ENCODE measurements at places on chromosomes 12 and 14.

- DNase-seq, result no peak
Observed at GRCh38 chr14:74490486-74490885, 2.6 kb downstream of the NPC2 start.

- no peak for DNase-seq
Observed at GRCh38 chr14:69932391-69932790, 53.2 kb downstream of the SMOC1 start.

DNA sequence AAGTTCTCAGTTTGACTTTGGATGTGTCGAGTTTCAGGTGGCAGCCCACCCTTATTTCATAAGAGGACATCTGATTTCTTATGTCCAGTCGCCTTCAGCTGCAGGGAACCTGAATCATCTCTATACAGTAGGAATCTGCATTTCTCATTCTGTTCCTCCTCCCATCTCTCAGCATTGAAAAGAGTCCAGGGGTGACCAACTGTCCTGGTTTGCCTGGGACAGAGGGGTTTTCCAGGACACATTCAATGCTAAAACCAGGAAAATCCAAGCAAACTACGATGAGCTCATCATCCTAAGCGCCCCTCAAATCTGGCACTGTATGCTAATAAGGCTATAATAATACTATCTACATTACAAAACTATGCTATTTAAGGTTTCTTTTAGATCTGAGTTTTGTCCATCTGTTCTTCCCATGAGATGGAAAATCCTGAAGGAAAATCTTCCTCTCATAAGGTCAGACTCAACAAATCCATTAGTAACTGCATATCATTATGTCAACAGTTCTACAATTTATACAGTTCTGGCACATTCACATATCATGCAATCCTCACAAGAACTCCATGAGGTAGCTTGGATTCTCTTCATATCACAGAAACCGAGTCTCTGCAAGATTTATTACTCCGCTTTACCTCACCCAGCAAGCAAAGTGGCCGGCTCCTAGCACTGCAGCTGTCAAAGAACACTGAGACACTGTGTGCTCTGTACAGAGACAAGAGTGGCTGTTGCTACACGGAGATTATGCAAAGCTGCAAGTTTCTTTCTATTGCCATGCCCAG is 15.6 kb upstream of the CALM1 start:
- no peak for DNase-seq

DNA sequence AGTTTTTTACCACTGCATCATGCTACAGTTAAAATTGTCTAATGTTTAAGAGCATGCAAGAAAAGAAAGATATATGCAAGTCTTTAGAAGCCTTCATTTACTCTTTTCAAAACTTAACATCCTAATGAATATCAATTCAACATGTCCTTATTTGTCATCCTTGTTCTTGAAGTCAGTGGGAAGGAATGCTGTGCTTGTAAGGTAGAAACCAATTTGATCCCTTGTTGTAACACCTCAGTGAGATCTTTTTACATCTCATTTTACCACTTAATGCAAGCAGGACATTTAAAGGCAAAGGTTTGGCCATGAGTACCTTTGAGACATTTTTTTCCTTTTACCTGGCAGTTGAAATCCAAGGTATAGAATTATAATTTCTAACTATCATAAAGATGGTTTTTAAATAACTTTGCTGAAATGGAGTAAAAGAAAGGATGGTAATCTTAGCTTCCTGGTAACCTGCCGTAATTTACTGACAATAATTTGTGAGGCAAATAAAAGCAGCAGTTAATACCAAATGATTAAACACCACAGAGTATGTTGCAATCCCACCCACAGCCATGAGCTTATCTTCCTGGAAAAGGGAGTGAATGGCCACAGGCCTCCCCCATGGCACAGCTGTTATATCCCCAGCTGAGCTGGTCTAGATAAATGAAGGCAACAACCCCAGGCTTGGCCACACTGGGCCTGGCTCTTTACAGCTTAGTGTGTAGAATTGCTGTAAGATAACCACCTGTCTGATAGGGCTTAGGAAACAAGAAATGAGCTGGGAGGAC is 33.2 kb upstream of the STRN3 start:
- DNase-seq, result no peak

GRCh38 chr14:74980731-74981461 is 21.8 kb upstream of the EIF2B2 start:
- no peak for DNase-seq

DNA sequence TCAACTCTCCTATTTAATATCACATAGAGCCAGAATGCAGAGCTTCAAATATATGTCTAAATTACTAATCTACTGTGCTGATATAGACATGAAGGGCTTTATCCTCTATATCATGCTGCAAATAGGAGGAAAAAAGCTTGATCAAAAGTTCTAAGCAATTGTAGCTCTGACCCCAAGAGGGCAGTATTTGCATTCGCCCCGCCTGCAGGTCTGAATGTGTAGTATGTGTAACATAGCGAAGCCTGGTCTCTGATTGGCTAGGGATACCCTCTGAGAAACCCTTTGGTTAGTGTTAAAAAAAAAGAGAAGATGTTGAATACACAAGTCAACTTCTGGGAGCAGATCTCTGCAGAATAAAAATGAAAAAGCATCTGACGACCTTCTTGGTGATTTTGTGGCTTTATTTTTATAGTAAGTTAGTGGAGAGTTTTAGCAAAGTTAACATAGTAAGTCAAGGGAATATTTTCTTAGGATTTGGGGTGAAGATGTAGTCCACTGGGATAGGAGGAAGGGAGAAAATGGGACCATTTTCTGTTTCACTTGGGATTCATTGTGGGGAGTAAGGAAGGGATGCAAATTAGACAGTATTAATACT is 151.6 kb upstream of the OR4E1 start:
- peak; percentile 13 for DNase-seq

- DNase-seq, result no peak
Observed at GRCh38 chr12:109863847-109864712, 16.3 kb downstream of the GLTP start.

GRCh38 chr12:122200541-122201175 is 2.9 kb upstream of the B3GNT4 start:
- no peak for DNase-seq
